SHP77 treated with DMSO at 0.1 percent for 48 hours (cell line): ENCODE measurements at places on chromosomes 12 and 14.

- no peak for DNase-seq
Observed at GRCh38 chr14:91322623-91323022, 78.1 kb upstream of the GPR68 start.

- DNase-seq: no peak
Observed at GRCh38 chr14:65753061-65753460, 340.5 kb downstream of the FUT8 start.

GRCh38 chr12:25939606-25940005 is 18.9 kb upstream of the RASSF8 start:
- DNase-seq: no peak

DNA sequence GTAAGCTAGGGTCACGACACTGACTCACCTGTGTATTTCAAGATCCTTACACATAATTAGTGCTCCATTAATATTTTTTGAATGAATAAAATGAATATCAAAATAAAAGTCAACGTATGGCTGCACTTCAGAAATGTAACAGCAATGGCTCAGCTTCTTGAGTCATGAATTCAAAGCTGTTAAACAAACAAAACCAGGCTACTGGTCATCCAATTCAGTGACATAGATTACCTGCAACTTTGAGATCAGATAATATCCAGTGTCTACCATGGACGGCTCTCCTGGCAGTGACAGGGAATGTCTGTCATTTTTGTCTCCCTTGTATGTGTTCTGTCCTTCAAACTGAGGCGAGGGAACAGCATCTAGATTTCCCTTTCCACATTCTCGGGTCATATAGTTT is 225.6 kb downstream of the EFCAB11 start:
- no peak for DNase-seq

DNA sequence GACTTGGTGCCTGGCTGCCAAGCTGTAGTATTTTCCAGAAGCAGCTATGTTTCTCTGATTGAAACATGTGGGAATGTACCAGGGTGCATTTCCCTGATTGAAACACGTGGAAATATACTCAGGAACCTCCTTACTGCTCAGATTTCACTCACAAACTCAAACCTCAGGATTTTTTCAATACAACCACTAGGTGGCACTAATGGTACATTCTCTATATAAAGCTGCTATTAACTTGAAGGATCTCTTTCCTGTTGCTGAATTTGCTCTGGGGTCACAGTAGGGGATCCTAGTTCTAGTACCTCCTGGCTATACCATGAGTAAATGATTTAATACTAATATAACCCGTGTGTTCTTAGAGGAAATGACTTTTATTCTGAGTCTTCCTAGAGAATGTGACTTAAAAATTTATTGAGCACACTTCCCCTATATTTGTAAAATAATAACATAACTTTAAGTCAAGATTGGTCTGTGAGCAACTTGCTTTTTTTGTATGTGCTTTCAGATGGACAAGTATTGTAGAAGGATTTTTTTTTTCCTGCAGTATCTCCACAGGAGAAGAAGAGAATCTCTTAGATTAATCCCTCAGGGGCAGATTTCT is 173.8 kb upstream of the MIS18BP1 start:
- DNase-seq: peak; percentile 56

- peak; percentile 22 for DNase-seq
Observed at GRCh38 chr14:101628471-101628966, 67.2 kb downstream of the DIO3 start.

DNA sequence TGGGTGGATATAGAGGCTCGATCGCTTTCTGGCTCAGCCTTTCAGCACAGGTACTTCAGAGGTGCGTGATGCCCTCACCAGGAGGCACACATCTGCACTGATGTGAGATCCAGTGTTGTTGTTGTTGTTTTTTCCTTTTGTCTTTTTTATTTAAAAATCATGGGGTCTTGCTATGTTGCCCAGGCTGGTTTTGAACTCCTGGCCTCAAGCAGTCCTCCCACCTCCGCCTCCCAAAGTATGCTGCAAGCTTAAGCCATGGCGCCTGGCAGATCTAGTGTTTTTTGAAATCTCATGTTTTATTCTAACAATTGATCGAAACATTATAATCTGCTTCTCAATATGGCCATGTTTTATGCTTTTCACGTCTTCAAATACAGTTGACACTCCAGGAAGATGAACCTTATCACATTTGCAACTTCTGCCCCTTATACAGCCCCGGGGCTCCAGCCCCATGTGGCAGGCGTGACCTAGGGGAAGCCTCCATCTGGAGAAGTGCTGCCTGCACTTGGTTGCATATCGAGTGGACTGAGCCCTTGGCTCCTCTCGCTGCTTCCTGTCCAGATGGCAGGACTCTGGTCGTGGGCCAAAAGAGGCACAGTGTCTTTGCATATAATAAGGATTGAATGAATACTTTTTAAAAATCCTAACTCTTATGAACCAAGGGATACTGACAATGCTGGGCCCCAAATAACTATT is 71.7 kb downstream of the TRAF3 start:
- peak; percentile 54 for DNase-seq

DNA sequence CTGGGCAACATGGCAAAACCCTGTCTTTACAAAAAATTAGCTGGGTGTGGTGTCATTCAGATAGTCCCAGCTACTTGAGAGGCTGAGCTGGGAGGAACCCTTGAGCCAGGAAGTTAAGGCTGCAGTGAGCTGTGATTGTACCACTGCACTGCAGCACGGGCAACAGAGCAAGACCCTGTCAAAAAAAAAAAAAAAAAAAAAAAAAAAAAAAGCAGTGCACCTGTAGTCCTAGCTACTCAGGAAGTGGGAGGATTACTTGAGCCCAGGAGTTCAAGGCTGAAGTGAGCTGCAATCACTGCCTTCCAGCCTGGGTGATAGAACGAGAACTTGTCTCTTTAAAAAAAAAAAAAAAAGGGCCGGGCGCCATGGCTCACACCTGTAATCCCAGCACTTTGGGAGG is 5.6 kb downstream of the REM2 start:
- DNase-seq: no peak

DNA sequence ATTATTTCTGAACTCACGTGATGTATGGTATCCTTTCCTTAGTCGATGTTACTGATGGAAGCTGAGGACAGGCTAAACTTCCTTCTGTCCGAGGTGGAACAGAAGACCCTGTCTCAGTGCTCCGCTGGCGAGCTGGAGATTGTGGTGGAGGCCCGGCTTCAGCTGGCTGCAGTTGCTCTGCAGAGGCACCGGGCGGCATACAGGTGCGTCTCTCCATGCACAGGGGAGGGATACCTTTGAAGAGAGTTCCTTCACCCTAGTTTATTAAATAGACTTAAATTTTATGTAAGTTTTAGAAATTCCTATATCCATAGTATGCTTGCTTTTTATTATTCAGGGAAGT is 186.7 kb upstream of the NEDD1 start:
- DNase-seq: peak; percentile 78

DNA sequence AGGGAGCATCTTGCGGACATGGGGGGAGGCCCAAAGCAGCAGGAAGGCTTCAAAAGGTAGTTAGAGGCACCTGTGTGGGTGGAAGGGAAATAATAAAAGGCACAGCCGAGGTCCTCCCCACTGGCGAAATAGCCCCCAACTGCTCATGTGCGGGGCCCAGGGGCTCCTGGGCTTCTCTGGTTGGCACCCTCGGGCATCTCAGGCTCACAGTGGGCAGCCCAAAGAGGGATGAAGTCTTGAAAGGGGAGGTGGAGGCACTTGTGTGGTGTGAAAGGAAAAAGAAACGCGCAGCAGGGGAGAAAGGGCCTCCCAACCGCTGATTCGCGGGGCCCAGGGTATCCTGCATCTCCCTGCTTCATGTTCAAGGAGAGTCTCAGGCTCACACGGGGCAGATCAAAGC is 579.4 kb downstream of the ALG10 start:
- no peak for DNase-seq

DNA sequence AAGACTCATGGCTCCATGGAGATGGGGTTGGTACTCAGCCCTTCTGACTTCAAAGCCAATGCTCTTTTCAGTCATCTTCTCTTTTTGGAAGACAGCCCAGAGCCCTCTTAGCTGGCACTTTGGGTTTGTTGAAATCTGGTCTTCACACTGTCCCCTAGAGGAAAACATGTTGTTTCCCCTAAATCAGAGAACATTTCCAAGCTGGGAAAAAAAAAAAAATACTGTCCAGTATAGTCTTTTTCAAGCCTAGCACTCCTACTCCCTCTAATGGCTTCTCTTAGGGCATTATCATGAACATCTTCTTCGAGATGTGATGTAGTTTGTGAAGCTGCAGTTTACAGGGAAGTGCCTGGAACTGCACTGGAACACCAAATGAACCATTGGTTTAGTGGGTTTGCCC is 3.0 kb upstream of the ZC3H14 start:
- DNase-seq: no peak

DNA sequence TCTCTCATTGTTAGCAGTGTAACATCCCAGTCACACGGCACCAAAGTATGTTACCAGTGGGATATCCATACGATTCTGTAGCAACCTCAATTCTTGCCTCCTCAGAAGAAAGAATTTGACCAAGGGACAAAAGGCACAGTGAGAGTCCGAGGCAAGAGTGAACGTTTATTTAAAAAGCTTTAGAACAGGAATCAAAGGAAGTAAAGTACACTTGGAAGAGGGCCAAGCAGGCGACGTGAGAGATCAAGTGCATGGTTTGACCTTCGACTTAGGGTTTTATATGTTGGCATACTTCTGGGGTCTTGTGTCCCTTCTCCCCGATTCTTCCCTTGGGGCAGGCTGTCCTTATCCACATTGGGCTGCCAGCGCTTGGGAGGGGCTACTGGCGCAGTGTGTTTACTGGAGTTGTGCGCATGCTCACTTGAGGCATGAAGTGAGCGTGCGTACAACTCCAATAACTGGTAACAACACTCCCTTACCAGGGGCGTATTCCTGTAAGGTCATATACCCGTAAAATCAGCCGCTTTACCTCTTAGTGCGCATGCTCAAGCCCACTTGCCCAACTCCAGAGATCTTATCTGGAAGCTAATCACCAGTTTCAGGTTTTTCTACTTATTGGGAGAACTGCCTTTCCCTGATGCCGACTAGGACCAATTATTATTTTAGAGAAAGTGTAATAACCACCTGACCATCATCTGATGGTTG is 71.7 kb downstream of the FAR2 start:
- peak; percentile 34 for DNase-seq

- no peak for DNase-seq
Observed at GRCh38 chr12:43206396-43206795, 345.6 kb downstream of the ADAMTS20 start.

DNA sequence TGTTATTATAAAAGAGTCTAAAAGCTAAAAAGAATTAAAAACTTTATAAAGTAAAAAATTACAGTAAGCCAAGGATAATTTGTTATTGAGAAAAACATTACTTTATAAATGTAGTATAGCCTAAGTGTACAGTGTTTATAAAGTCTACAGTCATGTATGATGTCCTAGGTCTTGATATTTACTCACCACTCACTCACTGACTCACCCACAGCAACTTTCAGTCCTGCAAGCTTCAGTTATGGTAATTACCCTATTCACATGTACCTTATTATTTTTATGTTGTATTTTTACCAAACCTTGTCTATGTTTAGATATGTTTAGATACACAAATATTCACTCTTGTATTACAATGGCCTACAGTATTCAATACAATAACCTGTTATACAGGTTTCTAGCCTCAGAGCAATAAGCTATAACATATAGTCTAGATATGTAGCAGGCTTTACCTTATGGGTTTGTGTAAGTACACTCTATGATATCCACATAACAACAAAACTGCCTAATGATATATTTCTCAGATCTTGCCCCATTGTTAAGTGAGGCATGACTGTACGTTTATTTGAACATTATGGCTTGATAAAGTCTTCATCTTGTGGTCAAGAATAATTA is 113.7 kb upstream of the KITLG start:
- DNase-seq: no peak

DNA sequence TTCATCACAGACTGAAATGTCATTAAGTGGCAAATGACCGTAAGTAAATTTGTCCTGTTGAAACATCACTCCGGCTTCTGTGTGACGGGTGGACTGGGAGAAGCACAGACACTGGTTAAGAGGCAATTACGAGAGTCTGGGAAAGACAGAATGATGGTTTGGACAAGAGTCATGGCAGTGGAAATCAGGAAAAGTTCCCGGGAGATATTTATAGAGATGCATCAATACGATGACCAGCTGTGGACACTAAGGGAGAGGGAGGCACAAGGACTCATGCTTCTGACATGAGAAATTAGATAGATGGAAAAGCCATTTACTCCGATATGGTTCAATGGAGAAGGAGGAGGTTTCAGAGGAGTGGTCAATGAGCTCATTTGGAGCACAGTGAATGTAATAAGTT is 27.3 kb downstream of the CKAP4 start:
- DNase-seq: no peak

DNA sequence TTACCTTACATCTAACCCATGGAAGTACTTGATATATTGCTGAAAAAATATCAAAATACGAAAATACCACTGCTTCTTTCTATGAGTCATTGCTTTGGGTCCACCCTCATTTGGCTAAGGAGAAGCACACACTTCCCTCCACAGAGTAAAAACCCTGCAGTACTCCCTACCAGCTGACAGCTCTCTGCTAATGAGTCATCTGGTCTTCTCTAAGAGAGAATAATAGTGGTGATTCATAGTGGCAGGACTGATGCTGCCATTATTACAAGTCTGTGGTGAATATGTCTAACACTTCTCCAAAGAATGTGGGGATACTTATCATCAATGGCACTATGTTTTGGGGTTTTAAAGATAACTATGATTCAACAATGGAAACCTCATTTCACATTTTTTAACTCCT is 90.7 kb downstream of the PPFIA2 start:
- no peak for DNase-seq

- DNase-seq: peak; percentile 97
Observed at GRCh38 chr14:33393231-33393894, 454.7 kb downstream of the NPAS3 start.

GRCh38 chr14:75993567-75994041 is 8.0 kb downstream of the IFT43 start:
- DNase-seq: no peak

- DNase-seq: no peak
Observed at GRCh38 chr12:30973175-30973574, 46.6 kb downstream of the TSPAN11 start.

DNA sequence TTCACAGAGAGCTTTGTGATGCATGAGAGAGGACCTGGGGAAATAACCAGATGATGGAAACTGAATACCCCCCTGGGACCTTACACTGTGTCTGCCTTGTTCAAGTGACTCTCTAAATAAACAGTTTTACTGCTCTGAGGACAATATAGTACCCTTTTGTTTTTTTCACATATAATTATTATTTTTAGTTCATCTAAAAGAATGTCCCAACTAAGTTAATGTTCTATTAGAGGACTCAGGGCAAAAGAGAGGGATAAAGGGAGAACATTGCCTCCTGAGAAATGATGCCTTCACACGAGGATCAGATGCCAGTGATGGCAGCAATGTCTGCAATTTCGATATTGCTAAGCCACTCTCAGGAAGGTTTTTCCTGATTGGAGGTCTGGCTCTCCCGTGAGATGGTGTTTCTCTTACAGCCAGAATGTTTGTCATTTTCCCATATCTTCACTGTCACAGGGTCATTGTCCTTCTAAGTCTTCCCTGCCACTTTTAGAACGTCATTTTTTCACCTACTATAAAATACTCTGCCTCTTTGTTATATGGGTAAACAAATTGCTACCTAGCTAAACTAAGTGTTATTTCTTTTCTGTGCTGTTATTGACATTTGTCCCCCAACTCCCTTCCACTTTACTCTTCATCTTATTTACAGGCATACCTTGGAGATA is 201.6 kb downstream of the RAD51B start:
- no peak for DNase-seq

GRCh38 chr14:55749201-55749812 is 169.3 kb downstream of the KTN1 start:
- no peak for DNase-seq

- no peak for DNase-seq
Observed at GRCh38 chr12:59219148-59219547, 298.8 kb upstream of the LRIG3 start.
